ENCODE measurements at places on chromosomes 5 and 9. TPM values are rescaled to one million over a fixed set of nuclear protein-coding genes. Genes with fewer than 3 reads are reported as not detected.
A peak's percentile ranks its signal among the peaks of the same experiment; 100 is the strongest.

PHYKPL gene
- 87.9 TPM for total RNA-seq

GRCh38 chr9:76996700-76997099 lies 22.8 kb upstream of the FOXB2 start:
- no peaks in the 10 kb centered on the region for H3K36me3 ChIP-seq
- H3K27ac ChIP-seq, result no peak overlapping the region
- H3K4me1 ChIP-seq, result no peaks in the 10 kb centered on the region
- no peak for DNase-seq

BTNL8 gene
- total RNA-seq, result 1.8 TPM

GRCh38 chr5:16595881-16596580 lies 20.8 kb downstream of the RETREG1 start:
- H3K4me3 ChIP-seq, result no peak overlapping the region
- peaks cover 9% of the 10 kb centered on the region for H3K4me1 ChIP-seq
- H3K36me3 ChIP-seq, result no peaks in the 10 kb centered on the region

- no peak overlapping the region for H3K4me3 ChIP-seq
- no peaks in the 10 kb centered on the region for H3K36me3 ChIP-seq
- DNase-seq, result no peak
- no peak overlapping the region for H3K27ac ChIP-seq
- peaks cover 29% of the 10 kb centered on the region for H3K4me1 ChIP-seq
These were observed 32.5 kb upstream of the TRIO start for GRCh38 chr5:14110680-14111079.

PDE6A gene
- not detected for total RNA-seq

DNA sequence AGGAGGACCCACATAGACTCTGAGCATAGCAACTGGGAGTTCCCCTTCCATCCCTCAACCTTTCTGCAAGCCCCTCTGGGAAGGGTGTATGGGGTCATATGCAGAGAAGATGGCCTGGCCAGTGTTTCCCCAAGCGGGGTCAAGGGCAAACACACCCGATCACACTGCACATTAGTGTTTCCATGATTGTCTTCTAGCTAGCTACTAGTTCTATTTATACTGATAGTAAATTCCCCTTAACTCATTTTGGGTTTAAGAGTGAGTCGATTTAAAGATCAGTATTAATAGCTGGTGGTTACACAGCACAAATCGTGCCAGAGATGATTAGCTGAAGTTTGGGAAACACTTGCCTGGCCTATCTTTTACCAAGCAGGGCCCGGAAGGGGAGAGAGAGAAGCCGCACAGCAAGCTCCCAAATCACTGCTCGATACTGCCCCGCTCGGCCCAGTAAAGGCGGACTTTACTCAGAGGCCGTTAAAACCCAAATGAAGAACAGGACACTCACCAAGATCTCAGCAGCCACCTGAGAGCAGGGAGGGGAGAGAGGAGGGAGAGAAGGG lies 29.4 kb upstream of the TNIP1 start:
- H3K36me3 ChIP-seq, result peaks cover 77% of the 10 kb centered on the region
- DNase-seq, result no peak
- peaks cover 27% of the 10 kb centered on the region for H3K4me1 ChIP-seq

ADGRD2 gene
- not detected for total RNA-seq

TBC1D2 gene
- 87.4 TPM for total RNA-seq

ACOT12 gene
- not detected for total RNA-seq

TRPM3 gene
- 0.17 TPM for total RNA-seq

GRCh38 chr5:169307646-169308045 lies 6.7 kb upstream of the SLIT3 start:
- no peaks in the 10 kb centered on the region for H3K27me3 ChIP-seq
- H3K27ac ChIP-seq, result no peak overlapping the region
- H3K4me1 ChIP-seq, result no peaks in the 10 kb centered on the region
- H3K36me3 ChIP-seq, result no peaks in the 10 kb centered on the region
- no peak for DNase-seq

DNA sequence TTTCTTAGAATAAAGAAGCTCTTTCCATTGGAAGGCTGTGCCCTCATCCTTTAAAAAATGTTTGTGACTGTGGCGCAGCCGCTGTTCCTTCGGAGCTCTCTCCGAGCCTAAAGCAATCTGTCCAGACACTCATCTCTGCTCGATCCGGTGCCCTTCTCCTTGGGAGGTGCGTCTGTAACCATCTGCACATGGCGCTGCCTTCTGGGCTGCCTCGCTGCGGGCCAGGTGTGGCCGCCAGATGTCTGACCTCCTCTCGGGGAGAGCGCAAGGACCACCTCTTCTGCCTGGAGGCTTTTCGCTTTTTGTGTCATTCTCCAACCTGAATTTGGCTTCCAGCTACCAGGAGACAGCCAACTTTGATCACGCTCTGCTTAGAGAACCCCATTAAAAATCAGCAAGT lies 153.4 kb upstream of the PTCH1 start:
- no peak for DNase-seq
- no peak overlapping the region for H3K27ac ChIP-seq
- no peaks in the 10 kb centered on the region for H3K36me3 ChIP-seq
- no peak overlapping the region for H3K4me3 ChIP-seq

DNA sequence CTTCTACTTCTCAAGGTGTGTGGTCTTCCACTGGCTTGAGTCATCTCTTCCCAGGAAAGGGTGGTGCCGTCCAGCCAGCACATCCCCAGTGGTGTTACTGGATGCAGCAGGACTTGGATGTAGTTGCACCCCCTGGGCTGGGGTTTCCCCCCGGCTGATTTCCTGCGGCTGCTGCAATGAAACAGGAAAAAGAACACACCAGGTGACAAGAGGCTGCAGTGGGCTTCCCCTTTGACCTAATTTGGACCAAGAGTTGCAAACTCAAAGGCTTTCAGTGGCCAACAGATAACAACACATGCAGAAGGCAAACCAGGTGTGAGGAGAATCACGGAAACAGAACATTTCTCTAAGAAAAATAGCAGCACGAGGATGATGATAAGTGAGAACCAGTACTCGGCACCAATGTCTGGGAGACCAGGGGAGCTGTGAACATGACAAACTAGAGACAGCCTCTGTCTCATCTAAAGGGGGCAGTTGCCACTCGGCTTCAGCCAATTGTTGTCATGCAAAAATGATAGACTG lies 83.7 kb downstream of the PDE6A start:
- no peaks in the 10 kb centered on the region for H3K27me3 ChIP-seq
- no peak overlapping the region for H3K4me3 ChIP-seq
- DNase-seq, result no peak
- H3K36me3 ChIP-seq, result no peaks in the 10 kb centered on the region
- no peak overlapping the region for H3K27ac ChIP-seq

DNA sequence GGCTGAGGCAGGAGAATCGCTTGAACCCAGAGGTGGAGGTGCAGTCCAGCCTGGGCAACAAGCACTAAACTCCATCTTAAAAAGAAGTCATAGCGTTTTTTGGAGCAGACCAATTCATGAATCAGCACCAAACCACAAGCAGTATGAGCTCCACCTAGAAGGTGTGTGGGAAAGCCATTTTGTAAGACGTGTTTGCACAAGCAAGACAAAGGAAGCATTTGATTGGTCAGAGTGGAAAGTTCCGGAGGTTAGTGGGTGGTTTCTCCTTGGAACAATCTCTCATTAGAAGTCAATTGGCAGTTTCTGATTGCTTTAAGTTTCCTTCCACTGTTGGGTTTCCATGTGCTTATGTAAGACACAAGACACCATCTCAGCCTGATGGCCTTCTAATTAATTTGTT lies 5.0 kb downstream of the SRD5A1 start:
- no peaks in the 10 kb centered on the region for H3K36me3 ChIP-seq
- no peak overlapping the region for H3K27ac ChIP-seq
- no peaks in the 10 kb centered on the region for H3K27me3 ChIP-seq
- no peaks in the 10 kb centered on the region for H3K4me1 ChIP-seq
- H3K4me3 ChIP-seq, result no peak overlapping the region

GRCh38 chr9:128781187-128782070 lies 5.6 kb upstream of the TBC1D13 start:
- H3K4me3 ChIP-seq, result no peak overlapping the region
- H3K36me3 ChIP-seq, result no peaks in the 10 kb centered on the region
- peak; percentile 11 for DNase-seq
- no peaks in the 10 kb centered on the region for H3K27me3 ChIP-seq
- no peak overlapping the region for H3K27ac ChIP-seq

DNA sequence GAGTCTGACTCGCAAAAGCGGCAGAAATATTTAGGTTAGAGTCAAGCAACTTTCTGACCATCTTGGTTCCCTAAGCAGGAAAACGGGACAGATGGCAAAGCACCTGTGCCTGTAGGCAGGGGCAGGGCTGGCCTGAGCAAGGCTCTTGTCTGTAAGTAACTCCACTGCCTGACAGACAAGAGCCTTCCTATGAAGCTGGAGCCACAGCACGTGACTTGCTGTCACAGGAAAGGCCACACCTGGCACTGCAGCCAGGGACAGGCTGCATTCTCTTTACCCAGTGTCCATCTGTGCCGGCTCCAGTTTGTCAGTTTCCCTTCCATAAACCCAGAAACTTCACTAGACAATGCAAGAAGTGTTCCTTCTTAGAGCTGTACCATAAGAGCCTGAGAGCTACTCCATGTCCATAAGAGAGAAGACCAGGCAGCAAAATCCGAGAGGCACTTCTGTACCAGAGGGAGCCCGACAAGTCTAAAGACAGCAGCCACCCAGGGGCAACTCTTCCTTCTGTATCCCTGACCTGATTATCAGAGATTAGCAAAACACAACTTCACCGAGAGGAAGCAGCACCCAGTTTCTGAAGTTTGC lies 78.1 kb downstream of the GPR21 start:
- H3K4me1 ChIP-seq, result no peaks in the 10 kb centered on the region
- H3K36me3 ChIP-seq, result peaks cover 30% of the 10 kb centered on the region
- peak; percentile 70 for DNase-seq

PCDHAC1 gene
- 6.7 TPM for total RNA-seq

HTR1A gene
- total RNA-seq, result not detected

DNA sequence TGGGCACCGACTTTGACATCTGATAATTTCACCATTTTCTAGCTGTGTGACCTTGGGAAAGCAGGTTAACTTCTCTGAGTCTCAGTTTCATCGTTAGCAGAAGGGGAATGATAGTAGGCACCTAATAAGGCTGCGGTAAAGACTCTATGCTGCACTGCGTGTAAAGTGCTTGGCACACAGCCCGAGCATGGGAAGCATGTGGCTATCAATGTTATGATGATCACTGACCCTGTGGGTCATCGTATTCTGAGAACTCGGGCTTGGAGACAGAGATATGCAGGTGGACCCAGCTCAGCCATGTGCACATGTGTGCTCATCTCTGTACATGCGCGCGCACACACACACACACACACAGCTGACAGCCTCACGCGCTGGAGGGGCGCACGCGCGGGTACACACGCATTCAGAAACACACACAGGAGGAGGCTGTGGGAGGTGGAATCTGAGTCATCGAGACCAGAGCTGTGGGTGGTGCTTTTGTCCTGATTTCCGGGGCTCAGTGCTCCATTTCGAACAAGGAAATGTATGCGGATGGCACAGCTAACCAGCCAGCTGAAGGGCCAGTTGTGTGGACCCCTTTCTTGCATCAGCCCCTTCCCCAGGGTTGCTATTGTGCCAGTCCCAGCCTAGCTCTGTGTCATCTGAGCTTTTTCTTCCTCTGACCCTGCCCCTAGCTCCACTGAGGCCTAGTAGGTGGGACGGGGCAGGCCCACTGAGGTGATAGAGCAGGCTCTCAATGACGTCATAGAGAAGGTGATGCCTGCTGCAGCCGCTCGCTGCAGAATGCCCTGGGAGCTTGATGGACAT lies 11.1 kb upstream of the ARAP3 start:
- no peaks in the 10 kb centered on the region for H3K36me3 ChIP-seq
- H3K27me3 ChIP-seq, result no peaks in the 10 kb centered on the region
- no peak overlapping the region for H3K27ac ChIP-seq
- DNase-seq, result no peak

Measured in left lung (tissue), 14 donors.